ENCODE measurements at places on chromosomes 6 and 20.

DNA sequence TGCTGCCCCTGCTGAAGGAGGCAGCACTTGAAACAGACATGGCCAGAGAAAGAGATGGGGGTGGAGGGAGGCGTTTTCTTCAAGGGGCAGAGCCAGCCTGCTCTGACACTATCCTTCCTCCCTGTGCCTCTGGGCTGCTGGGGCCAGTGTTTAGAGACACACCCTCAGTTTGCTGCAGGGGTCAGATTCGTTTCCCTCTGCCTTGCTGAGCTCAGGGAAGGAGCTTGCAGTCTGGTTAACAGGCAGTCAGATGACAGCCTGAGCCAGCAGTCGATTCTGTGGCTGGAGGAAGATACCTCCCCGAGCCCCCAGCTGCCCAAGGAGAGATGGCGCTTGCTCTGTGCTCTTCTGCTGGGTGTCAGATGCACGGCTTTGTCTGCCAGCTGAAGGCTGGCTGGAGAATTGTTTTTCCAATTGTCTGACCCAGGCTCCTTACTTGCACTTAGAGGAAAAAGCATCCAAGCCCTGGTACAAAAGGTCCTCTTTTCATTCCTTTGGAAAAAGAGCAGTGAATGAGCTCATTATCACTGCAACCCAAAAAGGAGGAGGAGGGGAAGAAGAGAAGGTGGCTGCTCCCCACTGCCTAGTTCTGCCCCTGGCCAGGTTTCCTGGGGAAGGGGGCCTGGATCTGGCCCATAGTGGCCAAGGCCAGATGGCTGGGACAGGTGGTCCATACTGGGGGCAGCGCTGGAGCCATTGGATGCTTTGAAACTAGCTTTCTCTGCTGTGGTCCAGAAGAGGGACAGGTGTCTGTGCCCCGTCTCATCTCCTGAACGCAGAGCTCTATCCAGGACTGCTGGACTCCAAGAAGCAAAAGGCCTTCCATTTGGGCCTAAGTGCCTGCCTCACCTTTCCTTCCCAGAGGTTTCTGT lies 88.2 kb downstream of the TCP11 start:
- no peak for DNase-seq

- DNase-seq = no peak
These were observed 178.2 kb downstream of the HDGFL1 start for GRCh38 chr6:22747571-22747970.

DNA sequence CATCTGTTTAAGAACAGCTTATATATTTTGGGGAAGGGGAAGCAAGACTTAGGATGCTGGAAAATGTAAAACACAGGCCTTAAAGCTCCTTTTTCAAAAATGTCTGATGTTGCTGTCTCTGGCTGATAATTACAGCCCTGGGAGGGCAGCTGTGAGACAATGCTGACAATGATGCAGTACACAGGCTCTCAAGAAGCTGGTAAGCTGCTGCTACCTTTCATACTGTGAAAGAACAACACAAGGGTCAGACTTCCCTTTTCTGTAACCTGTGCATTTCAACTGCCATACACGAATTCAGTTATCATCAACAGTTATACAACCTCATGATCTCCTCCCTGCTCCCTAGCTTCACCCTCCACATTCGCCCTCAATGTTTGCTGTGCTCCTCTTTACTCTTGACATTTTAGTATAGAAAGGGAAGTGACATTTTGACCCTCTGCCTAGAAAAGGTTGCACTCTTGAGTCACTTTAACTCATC lies 25.2 kb downstream of the MAP7 start:
- DNase-seq = no peak

DNA sequence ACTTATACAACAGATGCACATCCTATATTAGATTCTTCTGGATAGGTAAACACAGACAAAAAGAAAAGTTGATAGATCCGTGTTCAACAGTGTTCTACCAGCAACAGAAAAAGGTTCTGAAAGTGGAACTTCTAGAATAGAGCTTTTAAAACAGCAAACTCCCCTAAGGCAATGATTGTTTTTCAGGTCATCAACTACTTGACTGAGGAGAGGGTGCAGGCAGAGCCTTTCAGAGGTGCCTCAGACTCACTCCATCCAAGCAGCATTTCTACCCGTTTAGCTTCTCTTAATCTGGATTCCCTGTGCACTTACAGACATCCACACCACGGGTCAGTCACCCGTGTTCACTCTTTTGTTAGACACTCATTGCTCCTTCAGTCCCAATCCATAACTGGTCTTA lies 28.9 kb downstream of the FYN start:
- no peak for DNase-seq

DNA sequence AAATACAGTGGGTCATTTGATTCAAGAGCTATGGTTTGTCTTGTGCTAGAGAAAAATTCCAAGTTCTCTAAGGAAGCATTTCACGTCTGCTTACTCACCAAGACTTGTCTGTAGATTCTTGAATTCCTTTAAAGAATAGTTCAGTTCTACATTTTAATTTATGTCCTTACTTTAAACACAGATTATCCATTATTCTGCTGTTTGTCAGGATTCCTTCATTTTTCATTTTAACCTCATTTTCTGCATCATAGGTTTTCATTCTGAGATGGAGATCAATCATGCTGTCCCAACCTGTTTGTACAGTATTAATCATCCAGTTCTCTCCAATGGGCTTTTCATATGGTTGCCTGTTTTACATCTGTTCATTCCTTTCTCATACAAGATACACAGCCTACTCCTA lies 24.5 kb upstream of the POPDC3 start:
- DNase-seq = no peak

DNA sequence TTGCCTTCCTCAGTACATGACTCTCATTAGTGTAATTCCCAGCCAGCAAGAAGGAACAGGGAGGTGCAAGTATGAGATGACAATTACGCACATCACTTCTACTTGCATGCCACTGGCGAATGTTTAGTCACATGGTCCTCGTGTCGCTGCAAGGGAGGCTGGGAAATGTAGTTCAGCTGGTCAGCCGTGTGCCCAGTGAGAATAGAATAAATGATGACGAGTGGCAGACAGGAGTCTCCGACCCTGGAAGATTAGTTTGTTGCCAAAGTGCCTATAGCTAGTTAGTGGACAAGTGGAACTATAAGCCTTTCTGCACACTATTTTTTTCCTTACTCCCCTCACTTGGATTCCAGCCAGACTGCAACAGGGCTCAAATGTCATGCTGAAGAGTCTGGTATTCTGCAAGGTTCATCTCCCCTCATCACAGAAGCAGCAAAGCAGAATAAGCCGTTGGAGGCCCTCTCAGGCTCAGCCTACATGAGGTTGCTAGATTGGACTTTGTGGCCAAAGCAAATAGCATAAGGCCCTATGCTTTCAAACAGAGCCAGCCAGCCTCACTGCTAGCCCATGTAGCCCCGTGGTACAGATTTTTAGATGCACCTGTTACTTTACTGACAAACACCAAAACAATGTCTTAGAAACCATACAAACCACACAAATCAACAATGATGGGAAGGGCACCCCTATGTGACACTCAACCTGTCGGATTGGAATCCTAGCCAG lies 9.7 kb downstream of the LINC00237 start:
- peak; percentile 51 for DNase-seq

GRCh38 chr6:2502998-2503674 lies 247.6 kb downstream of the MYLK4 start:
- DNase-seq = no peak

DNA sequence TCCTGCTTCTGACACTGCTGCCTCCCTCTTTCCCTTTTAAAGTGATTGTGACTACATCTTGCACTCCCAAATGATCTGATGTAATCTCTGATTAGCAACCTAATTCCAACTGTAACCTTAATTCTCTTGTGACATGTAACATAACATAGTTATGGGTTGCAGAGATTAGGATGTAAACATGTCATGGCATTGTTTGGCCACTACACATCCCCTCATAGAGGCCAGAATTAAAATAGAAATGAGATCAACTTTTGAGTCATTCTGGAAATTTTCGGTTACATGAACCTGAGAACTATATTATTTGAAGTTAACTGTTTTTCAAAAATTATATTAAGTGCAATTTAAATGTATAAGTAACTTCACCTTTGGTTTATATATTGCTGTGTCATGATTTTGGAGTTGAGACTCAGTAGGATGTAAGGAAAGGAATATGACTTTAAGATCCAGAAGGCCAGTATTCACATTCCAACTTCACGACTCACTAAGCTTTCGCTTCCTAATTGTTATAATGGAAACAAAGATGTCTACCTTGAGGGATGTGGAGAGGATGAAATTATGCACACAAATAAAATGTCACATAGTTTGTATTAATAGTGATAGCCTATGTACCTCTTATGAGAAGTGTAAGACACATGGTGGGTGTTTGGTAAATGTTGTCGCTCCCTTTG lies 611.9 kb upstream of the MAP3K7 start:
- DNase-seq = no peak

DNA sequence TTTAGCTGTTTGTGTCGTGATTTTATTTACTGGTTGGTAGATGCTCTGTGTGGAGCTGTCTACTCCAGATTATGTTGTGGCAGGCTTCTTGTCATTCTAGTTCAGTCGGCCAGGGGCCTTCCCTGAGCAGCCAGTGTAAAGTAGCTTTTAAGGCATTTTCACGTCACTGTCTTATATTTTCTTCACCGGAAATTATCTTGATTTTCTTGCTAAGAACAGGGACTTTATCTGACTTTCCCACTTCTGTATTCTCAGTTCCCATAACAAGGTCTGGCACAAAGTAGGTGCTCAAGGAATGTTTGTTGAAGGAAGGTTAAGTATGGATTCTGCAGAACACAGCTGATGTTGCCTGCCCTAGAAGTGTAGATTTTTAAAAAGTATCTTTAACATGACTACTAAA lies 868 bp downstream of the LTV1 start:
- DNase-seq = no peak

- DNase-seq = no peak
These were observed 22.9 kb downstream of the CNKSR3 start for GRCh38 chr6:154487367-154488247.

GRCh38 chr6:30819297-30819917 lies 64.9 kb upstream of the DDR1 start:
- DNase-seq = no peak

GRCh38 chr6:143271024-143271423 lies 179.5 kb downstream of the ADAT2 start:
- no peak for DNase-seq

GRCh38 chr6:113805173-113805790 lies 51.9 kb upstream of the MARCKS start:
- peak; percentile 25 for DNase-seq

DNA sequence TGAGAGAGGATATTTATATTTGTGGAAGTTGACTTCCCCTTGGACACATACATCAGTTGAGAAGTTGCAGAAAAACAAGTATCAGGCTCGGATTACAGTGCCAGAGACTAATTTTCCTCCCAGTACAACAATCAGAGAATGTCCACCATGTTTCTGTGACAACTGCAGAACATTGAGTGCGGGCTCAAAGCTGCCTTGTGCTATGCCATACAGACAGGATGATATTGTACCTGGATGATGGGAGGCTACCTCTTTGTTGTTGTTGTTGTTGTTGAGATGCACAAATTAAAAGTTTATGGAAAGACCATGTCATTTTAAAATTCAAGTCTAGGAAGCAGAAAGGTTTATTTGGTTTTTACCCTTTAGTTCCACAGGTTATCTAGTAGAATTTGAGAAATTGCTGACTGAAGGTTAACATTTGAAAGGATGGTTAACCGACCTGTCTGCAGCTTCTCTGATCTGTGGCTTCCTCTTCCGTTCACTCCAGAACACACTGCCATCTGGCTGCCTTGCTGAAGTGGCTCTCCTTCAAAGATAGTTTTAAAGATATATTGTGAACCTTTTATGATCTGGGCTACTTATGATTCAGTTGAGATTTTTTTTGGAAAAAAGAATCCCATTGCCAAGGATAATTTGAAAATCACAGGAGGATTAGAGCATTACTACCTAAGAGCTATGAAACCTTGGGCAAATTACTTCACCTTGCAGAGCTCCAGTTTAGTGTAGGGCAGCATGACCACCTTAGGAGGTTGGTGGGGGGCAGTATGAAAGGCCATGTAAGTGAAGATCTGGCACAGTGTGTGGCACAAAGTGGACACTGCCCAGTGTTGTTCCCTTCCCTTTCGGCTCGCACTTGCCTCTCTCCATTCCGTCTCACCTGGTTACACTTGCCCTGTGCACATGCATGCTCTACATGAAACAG lies 15.9 kb downstream of the TMEM200A start:
- DNase-seq = no peak

DNA sequence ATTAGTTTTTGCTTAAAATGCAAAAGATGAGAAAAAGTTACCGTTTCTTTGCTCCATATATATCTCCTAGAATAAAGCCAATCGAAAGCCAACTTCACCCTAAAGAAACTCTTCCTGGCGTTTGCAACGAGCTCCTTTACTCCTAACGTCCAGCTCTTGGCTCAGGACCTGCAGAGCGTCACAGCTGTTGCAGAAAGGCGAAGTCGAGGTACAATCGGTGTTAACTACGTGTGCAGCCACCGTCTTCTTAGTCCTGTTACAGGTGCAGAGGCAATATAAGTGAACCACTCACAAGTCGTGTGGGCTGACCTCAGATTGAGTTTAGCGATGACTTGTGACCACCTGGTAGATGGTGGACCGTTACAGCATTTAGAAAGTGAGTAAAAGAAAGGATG lies 113.1 kb downstream of the TRIM27 start:
- no peak for DNase-seq

DNA sequence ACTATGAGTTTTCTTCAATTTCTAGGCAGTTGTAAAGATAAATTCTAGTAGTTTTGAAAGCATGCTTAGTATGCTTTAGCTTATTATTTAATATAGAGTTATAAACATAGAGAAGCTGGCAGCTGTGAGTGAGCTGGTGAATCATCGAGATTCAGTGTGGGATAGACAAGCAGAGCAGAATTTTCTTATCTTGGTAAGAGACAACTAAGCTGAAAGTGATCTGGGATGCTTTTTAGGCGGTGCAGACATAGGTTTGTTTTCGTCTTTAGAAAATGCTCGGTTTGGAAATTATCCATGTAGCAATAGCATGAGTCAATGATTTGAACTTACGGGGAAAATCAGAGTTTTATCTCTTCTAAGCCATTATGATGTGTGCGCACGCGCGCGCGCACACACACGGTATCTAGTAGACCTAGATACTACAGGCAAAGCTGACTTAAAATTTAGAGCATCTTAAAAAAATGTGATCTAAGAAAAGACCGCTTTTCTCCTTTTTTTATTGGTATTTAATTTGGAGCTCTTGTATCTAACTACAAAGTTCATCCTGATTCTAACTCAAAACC lies 128.3 kb upstream of the MAP3K7 start:
- DNase-seq = no peak

DNA sequence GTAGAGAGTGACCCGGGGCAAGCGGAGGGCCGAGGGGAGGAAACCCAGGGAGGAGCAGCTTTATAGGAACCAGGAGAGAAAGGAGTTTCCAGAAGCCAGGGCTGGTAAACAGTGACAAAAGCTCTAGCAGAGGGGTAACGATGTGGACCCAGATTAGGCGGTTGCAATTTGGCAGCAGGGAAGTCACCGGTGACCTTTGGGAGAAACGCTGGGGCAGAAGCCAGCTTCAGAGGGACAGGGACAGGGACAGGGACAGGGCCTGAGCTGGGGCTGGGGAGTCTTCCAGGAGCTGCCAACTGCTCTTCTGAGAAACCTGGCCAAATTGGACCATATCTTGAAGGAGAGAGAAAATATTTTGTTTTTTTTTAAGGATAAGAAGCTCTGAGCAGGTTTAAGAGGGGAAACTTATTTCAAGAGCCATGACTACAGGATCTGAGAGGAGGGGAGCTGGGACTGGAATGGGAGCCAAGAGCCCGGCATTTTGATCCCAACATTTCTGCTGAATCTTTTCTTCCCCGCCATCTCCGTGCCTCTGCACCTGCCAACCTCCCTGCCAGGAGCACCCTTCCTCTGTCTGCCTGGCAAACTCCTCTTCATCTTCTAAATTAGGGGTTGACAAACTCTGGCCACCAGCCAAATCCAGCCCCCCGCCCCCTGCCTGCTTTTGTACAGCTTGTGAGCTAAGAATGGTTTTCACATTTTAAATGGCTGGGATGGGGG lies 22.6 kb upstream of the PREX1 start:
- peak; percentile 72 for DNase-seq
